ENCODE measurements at places on chromosomes 16 and 17. TPM values are rescaled to one million over a fixed set of nuclear protein-coding genes. Genes with fewer than 3 reads are reported as not detected.

The NKIRAS2 gene
- total RNA-seq = 14.3 TPM

The BIRC5 gene
- 0.44 TPM for total RNA-seq

The KRTAP4-5 gene
- not detected for total RNA-seq

DNA sequence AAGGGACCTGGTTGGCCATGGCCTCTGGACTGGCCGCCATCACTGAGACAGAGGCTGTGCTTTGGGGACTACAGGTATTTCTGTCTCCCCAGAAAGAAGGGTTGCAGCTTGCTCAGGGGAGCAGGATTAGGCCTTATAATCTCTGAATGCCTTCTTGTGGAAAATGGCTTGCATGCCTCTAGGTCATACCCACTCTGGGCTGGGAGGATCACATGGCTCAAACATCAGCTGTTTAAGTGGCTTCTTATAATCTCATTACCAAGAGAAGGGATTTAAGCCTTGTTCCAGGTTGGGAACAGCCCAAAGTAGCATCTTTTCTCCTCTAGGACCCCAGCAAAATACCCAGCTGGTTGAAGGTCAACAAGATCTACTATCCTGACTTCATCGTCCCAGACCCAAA is 19.1 kb downstream of the LIG3 start:
- no peak overlapping the region for H3K27ac ChIP-seq
- H3K4me1 ChIP-seq = peaks cover 4% of the 10 kb centered on the region
- H3K4me3 ChIP-seq = no peak overlapping the region
- no peak for DNase-seq
- no peaks in the 10 kb centered on the region for H3K27me3 ChIP-seq

- H3K36me3 ChIP-seq = peaks cover 3% of the 10 kb centered on the region
- no peak for DNase-seq
- no peak overlapping the region for H3K4me3 ChIP-seq
- H3K4me1 ChIP-seq = no peaks in the 10 kb centered on the region
- H3K27ac ChIP-seq = no peak overlapping the region
Observed at GRCh38 chr16:86783636-86784626, 205.6 kb downstream of the FOXL1 start.

GRCh38 chr16:24309258-24310142 is 53.4 kb downstream of the CACNG3 start:
- peaks cover 2% of the 10 kb centered on the region for H3K36me3 ChIP-seq
- H3K4me3 ChIP-seq = no peak overlapping the region
- H3K27ac ChIP-seq = no peak overlapping the region
- no peak for DNase-seq
- no peaks in the 10 kb centered on the region for H3K4me1 ChIP-seq
- H3K27me3 ChIP-seq = peaks cover 63% of the 10 kb centered on the region

Measured in T-helper 17 cell (primary cell).